LoVo (cell line): ENCODE measurements at places on chromosomes 5 and 9.

DNA sequence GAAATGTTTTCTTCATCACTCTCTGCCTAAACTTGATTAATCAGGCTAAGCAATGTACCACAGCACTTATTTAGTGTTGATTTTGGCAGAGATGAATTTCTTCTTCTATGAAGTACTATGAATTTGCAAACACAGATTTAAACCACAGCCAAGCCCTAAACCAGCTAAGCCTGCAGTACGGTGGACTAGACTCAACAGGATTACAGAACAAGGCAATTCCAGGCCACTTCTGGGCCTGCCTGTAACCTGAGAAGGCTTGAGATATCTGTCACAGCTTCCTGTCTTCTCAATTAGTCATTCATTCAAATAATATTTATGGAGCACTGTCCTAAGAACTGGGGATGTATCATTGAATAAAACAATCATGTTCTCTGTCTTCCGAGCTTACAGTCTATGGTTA lies 32.4 kb upstream of the CAST start:
- DNase-seq = no peak

GRCh38 chr5:125394661-125395280 lies 648.3 kb upstream of the ZNF608 start:
- DNase-seq = peak; percentile 53

DNA sequence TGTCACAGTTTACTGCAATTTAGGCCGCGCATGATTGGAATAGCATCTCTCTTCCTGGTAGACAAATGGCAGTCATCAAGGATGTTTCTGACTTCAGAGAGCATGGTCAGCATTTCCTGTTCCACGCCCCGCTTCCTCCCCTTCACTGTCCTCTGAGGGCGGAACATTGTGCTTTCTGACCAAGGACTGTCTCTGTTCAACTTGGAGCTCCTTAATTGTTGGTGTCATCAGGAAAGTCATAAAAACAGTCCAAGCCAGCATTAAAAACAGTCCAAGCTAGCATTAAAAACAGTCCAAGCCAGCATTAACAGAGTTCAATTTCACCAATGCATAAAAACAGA lies 301.3 kb upstream of the IRX4 start:
- DNase-seq = no peak

DNA sequence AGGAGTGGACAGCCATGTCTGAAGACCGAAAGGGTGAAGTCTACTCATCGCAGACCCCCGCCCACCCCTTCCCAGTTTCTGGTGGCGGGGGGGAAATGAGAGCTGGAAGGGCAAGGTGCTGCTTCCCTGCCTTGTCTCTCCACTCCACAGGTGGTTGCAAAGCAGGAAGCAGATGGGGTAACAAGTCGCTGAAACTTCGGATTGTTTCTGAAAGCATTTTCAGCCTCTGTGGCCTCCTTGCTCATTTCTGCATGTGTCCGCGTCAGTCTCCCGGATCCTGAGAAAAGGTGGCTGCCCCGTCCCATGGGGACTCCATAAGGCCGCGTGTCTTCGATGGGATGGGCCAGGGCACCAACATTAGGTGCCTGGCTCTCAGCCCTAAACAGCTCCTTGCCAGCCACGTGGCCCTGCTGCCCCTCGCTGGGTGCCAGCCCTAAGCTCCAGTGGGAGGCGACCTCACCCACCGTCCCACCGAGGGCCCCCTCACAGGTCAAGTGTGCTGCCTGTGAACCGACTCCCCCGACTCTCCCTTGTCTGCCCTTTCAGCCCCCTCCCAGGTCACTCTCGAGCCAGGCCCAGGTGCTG lies 971 bp downstream of the PHYKPL start:
- no peak for DNase-seq

DNA sequence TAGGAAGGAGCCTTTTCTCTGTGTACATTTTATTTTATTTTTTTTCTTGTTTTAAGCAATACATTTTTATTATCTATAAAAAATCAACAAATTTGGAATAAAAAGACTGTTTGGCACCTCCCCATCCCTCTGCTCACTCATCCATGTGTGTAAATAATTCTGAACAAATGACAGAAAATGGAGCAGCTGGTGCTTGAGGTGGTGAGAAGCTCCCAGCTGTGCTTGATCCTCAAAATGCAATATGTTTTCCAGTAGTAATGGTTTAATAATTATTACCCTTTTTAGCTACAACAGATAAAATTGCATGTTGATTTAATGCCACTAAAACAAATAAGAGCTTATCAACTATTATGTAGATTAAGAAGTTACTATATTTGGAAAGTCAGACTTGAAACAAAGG lies 132.5 kb downstream of the CDH18 start:
- DNase-seq = no peak

GRCh38 chr9:121313458-121314152 lies 45.6 kb downstream of the GSN start:
- DNase-seq = no peak

DNA sequence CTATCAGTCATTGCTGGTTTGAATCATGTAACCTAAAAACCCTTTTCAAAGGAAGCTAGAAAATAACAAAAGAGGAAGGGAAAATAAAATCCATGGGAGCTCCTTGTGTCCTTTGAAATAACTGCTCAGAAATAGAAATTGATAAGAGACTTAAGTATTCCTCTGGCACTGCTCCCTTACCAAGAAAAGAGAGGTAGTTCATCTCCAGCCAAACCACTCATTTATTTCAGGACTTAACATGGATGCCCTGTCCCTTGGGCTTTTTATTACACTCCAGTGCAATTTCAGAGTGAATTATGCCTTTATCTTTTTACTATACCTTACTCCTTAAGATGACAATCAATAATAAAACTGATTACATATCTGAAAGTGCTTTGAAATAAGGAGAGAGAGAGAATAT lies 61.0 kb downstream of the MUSK start:
- no peak for DNase-seq

GRCh38 chr9:116685166-116685565 lies 1.9 kb upstream of the TRIM32 start:
- no peak for DNase-seq

DNA sequence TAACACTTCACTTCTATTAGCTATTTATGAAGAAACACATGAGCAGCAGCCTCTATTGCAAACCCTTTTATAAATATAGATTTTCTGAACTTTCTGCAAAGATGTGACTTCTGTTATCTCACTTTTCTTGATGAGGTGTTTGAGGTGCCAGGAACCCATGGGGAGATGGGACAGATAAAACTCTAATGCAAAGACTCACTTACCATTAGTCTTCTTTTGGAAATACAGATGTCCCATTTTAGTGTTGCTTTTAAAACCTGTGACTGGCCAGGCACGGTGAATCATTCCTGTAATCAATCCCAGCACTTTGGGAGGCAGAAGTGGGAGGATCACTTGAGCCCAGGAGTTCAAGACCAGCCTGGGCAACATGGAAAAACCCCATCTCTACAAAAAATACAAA lies 171.3 kb upstream of the GAS1 start:
- no peak for DNase-seq

DNA sequence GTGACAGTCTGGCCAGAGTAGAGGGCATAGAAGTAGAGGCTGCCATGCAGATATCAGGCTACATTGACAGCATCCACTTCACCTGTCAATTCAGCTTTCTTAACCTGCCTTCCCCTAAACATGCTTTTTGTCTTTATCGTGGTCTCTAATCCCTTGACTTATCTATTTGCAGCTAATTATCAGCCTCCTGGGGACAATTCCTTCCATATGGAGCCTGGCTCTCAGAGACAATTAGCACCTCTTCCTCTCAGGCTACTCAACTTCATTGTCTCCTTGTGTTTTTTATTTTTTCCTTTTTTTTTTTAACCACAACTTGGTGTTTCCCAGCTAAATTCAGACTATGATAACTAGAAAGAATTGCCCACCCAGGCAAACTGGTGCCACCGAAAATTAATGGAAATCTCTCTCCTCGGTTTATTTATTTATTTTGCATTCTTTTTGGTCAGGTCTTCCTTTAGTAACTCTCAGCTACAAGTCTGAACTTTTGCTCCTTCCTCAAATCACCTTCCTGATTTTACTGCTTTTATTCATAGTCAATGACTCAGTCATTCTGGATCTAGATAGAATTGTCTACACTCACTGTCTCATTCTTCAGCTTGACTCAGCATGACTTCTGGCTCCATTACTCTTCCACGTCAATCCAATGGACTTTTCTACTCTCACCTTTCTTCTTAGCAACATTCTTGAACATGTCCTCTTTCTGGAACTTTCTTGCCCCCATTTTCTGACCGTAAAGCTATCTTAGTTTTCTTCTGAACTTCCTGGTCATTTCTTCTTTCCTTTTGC lies 63.0 kb upstream of the BASP1 start:
- DNase-seq = peak; percentile 47

GRCh38 chr9:111794835-111795556 lies at the start of gene SHOC1:
Gene SHOC1, minus strand, starts transcription at chr9:111794937. Its CDS starts 3,519 bp downstream, at chr9:111791418.
- DNase-seq = no peak

GRCh38 chr5:41793141-41793770 lies 77.0 kb downstream of the OXCT1 start:
- DNase-seq = no peak

DNA sequence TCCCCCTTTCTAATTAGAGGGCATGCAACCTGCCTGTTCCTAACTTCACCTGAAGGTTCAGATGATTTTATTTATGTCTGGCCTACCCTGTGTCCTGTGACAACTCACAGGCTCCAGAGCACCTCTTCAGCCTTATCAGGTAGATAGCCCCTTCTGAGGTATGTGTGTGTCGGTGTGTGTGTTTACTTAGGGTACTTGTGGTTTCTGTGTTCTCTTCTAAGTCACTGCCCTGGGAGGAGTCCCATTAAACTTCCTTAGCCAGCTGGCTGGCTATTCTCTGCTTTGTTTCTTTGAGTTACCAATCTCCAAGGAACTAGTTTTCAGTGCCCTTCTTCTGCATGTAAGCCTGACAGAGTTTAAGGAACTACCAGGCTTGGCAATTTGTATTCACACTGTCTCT lies 74.9 kb downstream of the UNC13B start:
- DNase-seq = peak; percentile 6

DNA sequence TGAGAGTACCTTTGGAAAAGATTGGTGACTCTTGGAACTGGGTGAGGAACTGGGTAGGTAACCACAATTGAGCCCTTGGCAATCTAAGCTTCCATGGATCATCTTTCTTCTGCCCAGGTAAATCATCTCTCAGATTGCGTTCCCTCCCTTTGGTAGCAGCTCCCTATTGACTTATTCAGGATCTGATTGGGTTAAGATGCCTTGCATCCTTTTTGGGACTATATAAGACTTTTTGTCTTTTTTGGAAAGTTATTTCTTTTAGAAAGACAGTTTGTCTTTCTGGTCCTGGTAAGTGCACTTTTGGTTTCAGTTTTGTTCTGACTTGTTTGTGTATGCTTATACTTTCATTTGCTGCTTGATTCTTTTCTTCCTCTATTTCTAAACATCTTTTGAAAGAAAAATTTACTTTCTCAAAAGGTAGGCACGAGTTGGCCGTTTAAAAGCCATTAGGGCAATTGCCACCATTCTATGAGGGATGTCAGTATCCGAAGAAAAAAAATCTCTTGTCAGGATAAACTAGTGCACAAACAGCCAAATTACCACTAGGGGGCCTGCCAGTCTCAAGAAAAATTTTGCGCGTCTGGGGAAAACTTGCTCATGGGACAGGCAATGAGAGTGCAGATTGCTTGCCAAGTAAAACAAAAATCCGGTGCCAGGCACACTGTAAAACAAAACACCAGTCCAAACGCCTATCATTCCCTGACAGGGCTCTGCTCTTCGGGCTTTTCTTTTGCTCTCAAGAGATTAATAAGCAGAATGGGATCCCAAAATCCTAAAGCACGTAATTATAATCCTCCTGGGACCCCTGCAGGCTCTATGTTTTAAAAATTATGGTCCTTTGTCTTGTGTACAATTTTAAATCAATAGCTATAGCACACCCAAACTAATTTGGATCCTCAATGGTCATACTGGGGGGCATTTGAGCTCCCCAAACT lies 12.8 kb downstream of the OR1J1 start:
- peak; percentile 82 for DNase-seq
